ENCODE measurements at places on chromosomes 7 and 10.

- DNase-seq, result no peak
Observed at GRCh38 chr7:100091411-100092181, 2.8 kb downstream of the COPS6 start.

DNA sequence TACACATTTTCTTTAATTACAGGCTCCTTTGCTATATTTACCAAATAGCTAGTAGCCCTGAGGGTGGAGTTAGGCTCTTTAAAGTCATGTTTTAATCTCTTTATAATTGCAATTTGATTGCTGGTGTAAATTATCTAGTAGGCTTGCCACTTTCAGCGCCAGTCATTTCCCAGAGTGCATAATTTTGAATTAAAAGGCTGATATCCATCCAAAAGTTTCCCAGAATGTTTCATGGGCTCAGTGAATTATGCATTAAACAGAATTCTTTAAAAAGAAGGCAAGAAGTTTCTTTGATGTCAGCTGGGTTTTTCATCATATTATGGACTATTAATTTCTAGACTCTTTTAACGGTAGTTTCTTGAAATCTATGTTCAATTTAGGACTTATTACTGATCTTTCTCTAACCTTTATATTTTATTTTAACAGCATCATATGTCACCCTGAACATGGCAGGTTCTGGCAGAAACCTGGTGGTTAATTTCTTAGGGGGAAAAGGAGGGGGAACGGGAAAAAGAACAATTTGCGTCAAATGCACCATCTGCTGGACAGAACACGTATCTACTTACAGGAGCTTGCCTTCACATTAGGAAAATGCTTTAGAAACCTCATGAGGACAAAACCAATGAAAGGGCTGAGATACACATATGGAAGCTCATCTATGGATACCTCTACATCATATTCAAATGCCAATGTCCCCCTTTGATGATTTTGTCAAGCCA, 171.1 kb downstream of the GRM3 start:
- DNase-seq, result peak; percentile 14

DNA sequence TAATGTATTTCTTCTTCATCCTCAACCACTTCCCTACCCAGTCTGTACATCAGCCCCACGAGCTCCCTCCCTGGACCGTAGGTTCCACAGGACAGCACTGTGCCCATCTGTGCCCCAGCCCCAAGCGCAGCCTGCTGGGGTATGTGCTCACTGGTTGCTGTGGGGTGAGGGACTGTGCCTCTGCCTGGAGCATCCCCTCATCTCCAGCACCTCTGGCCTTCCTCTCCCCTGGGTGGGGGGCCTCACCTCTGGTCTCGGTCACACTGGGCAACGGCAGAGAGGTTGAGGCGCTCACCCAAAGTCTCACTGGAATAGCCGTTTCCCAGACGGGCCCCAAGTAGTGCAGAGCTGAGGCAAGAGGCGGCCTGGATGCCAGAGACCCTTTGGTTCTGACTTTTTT, 1.5 kb upstream of the PRKAR1B start:
- DNase-seq, result no peak

DNA sequence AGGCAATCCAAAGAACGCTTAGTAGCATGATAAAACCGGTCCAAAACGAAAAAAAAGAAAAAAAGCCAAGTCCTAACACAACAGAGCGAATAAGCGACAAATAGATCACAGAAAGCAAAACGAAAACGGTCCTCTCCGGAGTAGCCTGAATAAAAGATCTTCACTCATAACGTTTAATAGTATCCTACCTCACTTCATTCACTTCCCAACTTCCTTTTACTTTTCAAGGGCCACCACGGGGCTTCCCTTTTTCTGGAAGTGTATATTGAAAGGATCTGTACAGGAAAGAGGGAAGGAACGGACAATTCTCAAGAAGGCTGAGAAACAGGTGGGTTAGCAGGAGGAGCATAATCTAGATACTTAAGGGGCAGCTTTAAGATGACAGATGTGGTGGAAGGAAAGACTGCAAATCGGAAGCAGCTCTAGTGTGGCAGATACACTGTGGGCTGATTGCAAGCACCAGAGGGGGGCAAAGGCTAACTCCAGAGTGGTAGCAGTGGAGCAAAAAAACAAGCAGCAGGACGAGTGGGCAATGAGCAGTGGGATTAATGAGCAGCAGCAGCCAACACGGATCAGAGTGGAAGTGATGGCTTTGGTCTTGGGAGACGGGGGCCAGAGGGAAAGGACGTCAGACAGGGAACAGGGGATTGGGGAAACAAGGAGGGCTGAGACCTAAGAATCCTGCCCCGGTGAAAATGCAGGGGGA, 866 bp downstream of the CNOT4 start:
- peak; percentile 44 for DNase-seq

DNA sequence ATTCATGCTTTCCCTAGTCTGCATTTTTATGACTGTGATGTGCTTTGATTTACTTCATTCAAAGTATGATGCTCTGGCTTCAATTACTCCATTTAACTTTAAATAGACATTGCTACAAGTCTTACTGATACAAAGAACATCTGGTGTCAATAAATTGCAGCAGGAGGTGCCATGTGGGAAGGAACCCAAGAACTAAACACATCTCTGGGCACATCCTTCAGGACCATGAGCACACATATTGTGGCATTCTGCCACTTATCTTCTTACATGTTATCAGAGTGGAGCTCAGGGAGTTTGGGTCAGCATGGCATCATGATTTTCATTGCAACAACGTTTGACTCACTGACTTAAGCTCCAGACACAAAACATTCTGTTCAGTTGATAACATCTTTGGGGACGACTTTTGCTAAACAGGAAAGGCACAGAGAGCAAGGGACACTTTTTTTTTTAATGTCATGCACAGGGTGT, 227.0 kb downstream of the DKK1 start:
- DNase-seq, result no peak

GRCh38 chr7:133819695-133820094, 307.4 kb upstream of the LRGUK start:
- no peak for DNase-seq

DNA sequence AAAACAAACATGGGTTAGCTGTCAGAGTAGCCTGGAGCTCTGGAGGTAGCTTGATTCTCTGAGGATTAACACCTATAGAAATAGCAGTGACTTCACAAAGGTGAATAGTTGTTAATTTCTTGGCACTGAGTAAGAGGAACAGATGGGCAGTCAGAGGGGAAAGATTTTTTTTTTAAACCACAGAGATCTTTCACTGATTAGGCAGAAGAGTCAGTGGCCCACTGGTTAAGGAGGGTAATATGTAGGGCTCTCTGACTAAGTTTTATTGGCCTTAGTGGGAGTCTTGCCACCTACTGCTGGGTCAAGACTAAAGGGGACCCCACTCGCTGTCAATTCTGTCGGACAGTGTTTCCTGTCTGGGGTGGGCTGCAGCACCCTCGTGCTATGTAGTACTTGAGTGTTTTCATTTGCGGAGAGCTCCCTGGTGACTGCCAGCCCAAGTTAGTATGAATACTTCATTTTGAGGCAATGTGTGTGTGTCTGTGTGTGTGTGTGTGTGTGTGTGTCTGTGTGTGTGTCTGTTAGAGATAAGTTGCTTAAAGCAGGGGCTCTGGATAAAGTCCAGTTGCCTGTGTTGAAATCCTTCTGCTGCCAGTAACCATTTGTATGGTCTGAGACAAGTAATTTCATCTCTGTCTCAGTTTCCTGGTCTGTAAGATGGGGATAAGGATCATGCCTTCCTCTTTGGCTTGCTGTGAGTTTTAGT, 145.2 kb downstream of the ARID5B start:
- DNase-seq, result no peak

DNA sequence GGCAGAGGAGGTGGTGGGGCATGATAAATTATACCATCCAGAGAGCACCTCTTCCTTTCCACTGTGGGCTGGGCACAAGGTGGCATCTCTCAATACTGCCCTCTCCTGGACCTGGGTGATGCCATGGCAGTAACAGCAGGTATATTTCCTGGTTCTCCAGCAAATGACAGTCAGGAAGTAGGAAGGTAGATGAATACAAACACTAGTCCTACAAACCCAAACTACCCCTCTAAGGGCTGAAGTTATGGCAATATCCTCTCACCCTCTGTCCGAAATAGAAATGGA, 1004.9 kb downstream of the KCNMA1 start:
- no peak for DNase-seq

DNA sequence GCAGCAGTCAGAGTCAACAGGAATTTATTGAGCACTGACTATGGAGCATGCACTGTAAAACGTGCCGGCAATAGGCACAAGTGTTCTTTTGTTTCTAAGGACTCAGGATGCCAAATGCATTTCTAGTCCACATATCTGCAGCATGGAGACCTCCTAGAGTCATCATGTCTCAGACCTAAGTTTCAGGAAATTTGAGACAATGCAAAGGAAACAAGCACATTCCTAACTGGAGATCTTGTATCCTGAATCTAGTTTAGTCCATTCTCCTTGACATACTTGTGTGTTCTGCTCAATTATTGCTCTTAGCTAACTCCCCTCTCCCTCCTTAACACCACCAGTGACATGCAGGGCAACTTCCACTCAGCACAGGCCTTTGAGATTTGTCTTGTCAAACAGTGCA, 173.2 kb downstream of the ZNF438 start:
- no peak for DNase-seq
